Activated CD4-positive, alpha-beta T cell treated with anti-CD3 and anti-CD28 coated beads for 24 hours (primary cell): ENCODE measurements at places on chromosomes 16 and 17.

GRCh38 chr17:76623271-76624146 is 20.0 kb downstream of the ST6GALNAC1 start:
- peak; percentile 70 for DNase-seq

GRCh38 chr16:1825864-1826690 is 548 bp downstream of the HAGH start:
- DNase-seq = peak; percentile 56

- DNase-seq = no peak
Measured at GRCh38 chr16:69844441-69844840, 82.3 kb downstream of the WWP2 start.

DNA sequence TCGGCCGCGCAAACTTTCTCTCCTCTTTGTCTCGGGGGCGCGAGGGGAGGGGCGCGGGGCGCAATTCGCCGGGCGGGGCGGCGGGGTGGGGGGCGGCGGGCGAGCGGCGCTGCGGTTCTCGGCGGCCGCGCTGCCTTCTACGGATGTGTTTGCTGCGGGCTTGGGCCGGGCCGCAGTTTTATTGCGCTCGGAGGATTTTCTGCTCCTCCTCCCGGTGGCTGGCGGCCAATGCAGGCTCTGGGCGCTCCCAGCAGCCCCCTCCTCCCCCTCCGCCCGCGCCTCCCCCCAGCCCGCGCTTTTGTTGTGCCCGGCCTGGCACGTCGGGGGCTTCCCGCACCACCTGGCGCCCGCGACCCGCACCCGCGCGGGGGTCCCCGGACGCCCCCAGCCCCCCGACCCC is at the start of gene TIMP2:
TIMP2 (minus strand) TSS at position 154 of the 400 bp plus-strand sequence. CDS start 299 bp downstream, outside the sequence.
- DNase-seq = peak; percentile 37

- no peak for DNase-seq
Measured at GRCh38 chr16:9048302-9048700, 43.1 kb upstream of the HAPSTR1 start.

DNA sequence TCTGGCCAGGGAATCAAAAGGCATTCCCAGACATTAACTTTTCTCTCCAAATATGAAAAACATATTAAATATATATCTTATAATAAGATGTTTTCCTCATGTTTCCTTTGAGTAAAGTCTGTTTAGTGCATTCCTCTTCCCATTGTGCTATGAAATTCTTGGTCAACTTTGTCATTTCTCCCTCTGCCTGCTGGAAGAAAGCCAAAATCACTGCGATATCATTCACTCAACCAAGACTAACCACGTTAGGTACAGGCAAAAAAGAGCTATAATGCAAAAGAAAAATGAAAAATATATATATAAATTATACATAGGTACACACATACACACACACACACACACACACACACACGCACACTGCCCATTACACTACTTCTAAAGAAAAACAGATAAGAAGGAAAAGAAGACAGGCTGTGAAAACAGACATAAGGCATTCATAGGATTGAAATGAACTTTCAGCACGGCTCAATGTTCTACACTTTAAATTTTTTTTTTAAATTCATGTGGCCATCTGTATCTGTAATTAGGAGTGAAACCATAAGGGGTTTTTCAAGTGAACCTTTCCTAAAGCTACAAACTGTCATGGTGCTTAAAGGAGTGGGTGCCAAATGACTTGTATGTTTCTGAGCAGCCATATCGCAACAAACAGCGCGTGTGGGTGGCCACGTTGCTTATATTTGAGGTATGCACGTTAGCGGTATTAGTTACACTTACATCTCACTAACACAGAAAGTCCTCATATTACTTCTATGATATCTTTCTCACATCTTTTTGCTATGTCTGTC is 71.6 kb upstream of the PSMD7 start:
- no peak for DNase-seq

GRCh38 chr16:67551091-67551490 is 11.2 kb upstream of the CTCF start:
- DNase-seq = no peak

DNA sequence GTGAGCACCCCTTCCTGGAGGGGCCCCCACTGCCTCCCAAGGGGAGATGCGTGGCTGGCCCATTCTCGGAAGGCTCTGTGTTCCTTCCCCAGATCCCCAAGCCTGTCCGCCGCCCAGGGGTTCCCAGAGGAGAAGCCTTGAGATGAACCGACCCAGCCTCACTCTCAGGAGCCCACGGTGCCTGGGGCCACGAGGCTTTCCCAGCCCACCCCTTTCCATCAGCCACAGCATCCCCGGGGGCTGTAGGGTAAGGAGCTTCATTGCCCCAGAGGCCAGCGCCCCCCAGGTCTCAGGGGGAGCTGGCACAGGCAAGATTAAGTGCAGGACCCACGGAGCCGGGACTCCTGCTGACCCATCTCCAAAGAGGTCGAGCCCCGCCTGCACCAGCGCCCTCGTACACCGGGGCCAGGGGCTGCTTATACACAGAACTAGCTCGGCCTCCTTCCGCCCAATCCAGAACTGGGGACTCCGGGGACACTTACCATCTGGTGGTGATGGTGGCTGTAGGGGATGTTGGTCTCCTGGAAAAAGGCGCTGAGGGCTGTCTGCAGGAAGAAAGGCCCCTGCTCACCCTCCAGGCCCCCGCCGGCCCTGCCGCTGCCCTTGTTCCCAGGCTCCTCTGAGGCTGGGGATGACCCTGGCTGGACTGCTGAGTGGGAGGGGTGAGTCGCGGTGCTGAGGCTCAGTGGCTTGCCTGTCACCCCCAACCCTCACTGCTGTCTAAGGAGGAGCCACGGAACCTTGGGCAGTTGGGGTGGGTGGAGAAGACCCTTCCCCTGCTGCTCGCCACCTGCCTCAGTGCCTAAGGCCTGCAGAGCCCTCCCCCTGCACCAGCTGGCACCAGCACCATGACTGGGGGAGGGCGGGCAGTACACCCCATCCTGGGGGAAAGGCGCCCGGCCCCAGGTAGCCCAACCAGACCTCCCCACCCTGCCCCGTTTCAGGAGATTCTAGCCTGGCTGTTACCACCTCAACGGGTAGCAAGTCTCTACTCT is 4.4 kb downstream of the UBALD1 start:
- DNase-seq = no peak
